ENCODE measurements at places on chromosomes 4 and X. TPM values are rescaled to one million over a fixed set of nuclear protein-coding genes. Genes with fewer than 3 reads are reported as not detected.

DNA sequence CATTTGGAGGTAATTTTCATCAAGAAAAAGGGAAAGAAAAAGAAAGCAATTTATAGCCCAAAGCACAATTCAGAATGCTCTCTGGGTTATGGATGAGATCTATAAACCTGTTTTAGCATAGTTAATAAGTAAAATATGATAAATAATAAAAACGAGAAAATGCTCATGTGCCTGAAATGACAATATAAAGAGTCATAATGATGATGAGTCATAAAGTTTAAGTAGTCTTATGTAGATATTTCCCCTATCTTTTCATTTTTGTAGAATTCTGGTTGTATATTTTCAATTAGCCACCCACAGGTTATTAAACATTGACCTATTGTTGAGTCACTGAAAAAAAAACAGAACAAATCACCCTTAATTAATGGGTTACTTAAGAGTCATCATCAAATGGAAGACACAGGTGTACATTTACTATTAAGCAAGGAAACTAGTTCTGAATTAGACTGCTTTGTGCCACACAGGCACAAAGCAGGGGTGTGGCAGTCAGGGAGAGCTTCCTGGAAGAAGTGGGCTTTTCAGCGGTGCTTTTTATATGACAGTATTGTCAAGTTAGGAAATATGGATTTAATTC, 29.3 kb downstream of the BEND4 start:
- no peak for DNase-seq

- no peak for DNase-seq
Observed at GRCh38 chr4:125084608-125085007, 230.1 kb upstream of the FAT4 start.

GRCh38 chr4:39263895-39264294, 81.6 kb downstream of the WDR19 start:
- no peak for DNase-seq

The CLGN gene
- 3.4 TPM for total RNA-seq

The SLC4A4 gene
- total RNA-seq, result 1.1 TPM

The GRPR gene
- total RNA-seq, result 18.0 TPM

All from WTC11 (cell line).